Right ventricle myocardium inferior (tissue), 1 donor: ENCODE measurements at places on chromosomes 2 and 18.

DNA sequence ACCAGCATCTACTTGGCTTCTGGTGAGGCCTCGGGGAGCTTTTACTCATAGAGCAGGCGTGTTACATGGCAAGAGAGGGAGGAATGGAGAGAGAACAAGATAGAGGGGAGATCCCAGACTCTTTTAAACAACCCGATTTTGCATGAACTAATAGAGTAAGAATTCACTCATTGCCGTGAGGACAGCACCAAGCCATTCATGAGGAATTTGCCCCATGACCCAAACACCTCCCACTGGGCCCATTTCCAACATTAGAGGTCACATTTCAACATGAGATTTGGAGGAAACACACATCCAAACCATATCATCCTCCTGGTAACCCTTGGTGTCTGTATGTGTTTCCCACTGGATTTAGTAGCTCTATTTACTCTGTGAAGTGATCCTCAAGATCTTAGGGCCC lies 249.9 kb upstream of the SP5 start:
- no peak for DNase-seq

- DNase-seq: no peak
Observed at GRCh38 chr18:24811950-24812681, 351.7 kb downstream of the HRH4 start.

- DNase-seq: no peak
Observed at GRCh38 chr2:102436323-102436722, 13.4 kb downstream of the IL18RAP start.

GRCh38 chr18:80233899-80234298 lies 13.4 kb downstream of the PARD6G start:
- no peak for DNase-seq

GRCh38 chr18:10457767-10458166 lies 3.3 kb downstream of the APCDD1 start:
- no peak for DNase-seq

DNA sequence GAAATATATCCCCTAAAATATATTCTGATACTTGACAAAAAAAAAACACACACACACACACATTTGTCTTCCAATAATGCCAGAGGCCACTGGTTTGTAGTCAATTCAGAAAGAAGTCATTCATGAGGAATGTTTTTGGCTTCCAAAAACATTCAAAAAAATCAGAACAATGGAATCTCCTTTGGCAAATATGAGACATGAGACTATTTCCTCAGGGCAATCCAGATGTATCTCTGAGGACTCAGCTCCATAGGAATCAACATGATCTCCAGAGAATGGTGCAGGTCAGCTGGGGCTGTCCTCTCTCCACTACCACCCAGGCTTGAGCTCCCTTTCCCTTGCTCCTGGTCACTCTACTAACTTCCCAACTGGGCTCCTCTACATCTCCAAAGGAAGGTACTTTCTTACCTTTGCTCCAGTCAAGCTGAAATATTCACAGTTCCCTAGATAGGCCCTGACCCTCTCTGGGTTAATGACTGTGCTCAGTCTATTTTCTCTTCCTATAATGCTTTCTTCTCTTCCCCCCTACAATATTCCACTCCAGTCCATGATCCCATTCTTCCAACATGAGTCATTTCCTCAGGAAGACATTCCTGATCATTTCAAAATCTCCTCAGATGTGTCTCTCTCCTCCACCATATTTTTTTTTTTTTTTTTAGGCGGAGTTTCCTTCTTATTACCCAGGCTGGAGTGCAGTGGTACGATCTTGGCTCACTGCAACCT lies 145.3 kb downstream of the C1D start:
- DNase-seq: no peak

GRCh38 chr2:108974674-108975073 lies 14.3 kb downstream of the EDAR start:
- no peak for DNase-seq

- DNase-seq: no peak
Observed at GRCh38 chr2:8779795-8780671, 57.4 kb downstream of the KIDINS220 start.

DNA sequence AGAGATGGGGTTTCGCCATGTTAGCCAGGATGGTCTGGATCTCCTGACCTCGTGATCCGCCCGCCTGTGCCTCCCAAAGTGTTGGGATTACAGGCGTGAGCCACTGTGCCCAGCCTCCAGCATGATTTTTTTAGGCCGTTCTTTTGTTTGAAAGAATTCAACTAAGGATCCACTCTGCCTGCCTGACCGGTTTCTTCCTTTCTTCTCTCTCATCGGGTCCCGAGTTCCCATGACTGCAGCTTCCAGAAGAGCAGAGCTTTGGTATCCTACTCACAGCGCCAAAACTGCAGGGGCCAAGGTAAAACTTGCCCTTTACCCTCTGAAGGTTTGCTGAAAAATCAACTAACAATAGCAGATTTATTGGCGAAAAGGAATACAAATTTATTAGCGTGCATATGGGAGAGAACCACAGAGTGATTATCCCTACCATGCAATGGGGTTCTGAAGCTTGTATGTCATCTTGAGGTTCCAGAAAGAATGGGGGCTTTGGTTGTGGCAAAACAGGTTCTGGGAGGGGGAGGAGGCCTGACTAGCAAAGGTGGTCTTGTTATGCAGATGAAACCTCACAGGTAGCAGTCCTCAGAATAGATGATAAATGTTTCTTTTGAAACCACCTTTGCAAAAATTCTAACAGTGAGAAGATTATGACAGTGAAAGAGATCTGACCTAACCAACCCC lies 87.0 kb upstream of the MSH6 start:
- DNase-seq: no peak

- DNase-seq: no peak
Observed at GRCh38 chr18:29962579-29962978, 1080.0 kb downstream of the DSC3 start.

DNA sequence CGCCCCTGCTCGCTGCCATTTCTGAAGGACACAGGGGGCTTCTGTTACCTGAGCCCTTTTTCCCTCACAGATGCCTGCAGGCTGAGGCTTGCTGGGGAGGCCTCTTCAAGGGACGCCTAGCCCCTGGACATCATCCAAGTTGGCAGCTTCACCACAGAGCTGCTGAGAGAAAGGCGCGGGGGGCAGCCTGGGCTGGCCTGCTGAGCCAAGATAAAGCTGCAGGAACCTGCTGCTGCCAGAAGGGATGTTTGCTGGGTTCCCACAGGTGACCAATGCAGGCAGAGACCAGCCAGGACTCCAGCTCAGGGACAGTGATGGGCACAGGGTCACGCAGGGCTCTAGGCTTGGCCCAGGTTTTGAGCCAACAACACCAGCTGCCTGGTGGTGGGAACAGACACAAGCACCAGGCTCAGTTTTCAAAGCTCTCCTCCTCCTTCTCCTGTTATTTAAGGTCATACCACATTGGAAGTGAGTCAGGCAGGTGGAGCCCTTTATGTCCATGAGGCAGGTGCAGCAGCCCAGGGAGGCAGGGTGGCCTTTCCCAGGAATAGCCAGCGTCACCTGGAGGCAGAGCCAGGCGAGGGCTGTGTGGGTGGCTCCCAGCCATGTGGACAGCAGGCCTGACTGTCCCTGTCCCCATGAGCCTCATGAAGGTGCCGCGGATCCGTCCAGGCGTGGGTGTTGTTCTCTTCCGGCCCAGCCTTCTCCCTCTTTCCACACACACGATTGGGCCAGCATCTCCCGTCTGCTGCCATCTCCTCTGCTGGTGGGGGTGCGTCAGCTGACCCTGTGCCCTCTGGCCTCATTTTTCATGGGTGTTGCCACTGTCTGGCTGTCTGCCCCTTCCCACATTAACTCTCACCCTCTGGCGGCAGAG lies 515.5 kb upstream of the MYT1L start:
- DNase-seq: no peak
